ENCODE measurements at places on chromosomes 1 and 21.

GRCh38 chr1:225928186-225929175, 4.4 kb upstream of the PYCR2 start:
- DNase-seq = no peak

- DNase-seq = no peak
These were observed 22.5 kb downstream of the MAP3K7CL start for GRCh38 chr21:29152916-29153315.

GRCh38 chr1:43445606-43446387, 7.9 kb downstream of the HYI start:
- peak; percentile 13 for DNase-seq

DNA sequence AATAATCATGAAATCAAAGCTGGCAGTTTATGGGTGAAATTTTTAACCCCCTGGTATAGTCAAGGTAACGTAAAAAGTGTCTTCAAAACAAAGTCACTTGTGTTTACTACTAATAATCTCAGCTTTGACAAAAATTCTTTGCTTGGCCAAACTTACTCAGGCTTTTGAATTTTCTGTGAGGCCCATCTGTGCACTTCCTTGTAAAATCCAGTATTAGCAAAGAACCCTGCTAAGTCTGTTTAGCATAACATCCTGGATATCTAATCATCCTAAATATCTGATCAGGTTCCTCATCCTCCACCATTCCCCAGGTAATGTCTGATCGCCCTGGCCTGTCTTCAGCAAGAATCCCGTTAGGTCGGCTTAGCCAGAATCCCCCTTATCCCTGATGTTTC, 3.0 kb downstream of the LYST start:
- DNase-seq = no peak

GRCh38 chr1:7760245-7760644, 10.9 kb upstream of the VAMP3 start:
- no peak for DNase-seq

- no peak for DNase-seq
These were observed 6.6 kb downstream of the CMPK1 start for GRCh38 chr1:47340227-47340626.

DNA sequence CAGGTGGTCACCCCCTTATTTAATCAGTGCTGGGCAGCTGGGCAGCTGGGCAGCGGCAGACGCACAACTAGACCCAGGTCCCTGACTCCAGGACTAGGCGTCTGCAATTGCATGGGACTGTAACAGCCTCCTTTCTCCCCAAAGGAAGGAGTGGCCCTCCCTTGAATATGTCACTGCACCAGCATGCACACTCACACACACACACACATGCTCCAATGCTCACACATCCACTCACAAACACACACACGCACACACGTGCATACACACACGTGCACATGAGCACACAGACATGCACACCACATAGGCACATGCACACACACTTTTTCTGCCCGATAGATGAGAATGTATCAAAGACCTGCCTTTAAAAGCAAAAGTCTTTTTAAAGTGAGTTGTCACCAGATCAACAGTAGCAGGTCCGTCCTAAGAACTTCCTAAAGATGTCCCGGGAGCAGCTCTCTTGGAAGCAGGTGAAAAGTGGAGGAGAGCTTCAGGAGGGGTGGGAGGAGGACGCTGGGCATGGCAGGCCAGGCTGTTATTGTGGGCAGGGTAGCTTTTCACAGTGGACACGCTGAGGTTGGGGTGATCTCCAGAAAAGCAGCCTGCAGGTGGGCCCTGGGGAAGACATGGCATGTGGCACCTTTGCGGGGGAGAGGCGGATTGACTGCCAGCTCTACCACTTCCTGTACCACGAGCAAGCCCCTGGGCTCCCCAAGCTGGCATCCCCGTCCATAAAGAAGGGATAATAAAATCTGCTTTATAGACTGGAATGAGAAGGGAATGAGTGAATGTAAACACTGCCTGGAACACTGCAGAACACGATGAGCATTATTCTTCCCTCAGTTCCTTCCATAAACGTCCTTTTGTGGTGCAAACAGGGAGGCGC, 1.7 kb downstream of the PDE9A start:
- DNase-seq = peak; percentile 41

DNA sequence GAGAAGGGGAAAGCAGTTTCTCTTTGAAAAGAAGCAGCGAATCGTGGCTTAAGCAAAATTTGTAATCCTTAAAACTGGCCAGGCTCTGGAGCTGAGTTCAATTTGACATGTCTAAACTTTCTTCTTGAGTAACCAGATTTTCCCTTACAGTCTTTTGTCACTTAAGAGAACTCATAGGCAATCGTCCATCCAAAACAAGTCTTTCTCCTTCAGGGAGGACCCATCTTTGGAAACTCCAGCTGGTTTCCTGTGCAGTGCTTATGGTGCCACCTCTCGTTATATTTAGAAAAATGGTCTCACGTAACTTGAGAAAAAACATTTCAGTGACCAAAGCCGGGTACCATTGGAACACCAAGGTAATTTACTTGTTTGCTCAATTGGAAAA, 1.8 kb upstream of the PTTG1IP start:
- no peak for DNase-seq

GRCh38 chr21:29961291-29962027, 21.7 kb upstream of the GRIK1 start:
- no peak for DNase-seq

- DNase-seq = no peak
These were observed 305.5 kb upstream of the PRMT6 start for GRCh38 chr1:106751002-106751401.

GRCh38 chr1:53585565-53585964, 126.4 kb downstream of the DMRTB1 start:
- DNase-seq = no peak

DNA sequence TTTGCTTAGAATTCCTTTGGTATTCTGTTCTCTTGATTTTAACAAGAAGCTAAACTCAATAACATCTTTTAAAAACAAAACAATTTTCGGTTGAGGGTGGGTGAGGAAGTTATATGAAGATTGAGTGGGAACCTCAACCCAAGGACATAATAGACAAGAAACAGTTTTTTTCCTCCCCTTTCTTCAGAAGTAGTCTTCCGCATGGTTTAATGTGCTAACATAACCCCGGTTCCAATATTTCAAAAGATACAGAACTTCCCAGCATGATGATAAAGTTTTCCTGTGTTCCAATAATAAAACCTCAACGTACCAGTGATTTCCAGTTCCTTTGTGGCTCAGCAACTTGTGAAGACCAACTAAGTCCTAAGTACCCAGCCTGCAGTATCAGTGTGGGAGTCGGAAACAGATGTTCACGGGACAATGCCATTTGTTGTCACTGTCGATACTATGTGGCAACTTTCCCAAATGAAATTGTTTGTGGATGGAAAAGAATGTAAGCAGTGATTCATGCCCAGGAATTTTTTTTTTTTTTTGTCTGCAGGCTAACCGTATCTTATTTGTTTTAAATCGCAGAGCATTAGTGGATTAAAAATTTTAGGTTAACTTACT, 48.5 kb downstream of the NR5A2 start:
- DNase-seq = no peak

GRCh38 chr1:150106341-150106740, 38.8 kb downstream of the VPS45 start:
- no peak for DNase-seq

GRCh38 chr1:103191327-103191726, 83.0 kb upstream of the COL11A1 start:
- no peak for DNase-seq

GRCh38 chr1:121483961-121484424, 299.2 kb downstream of the SRGAP2C start:
- no peak for DNase-seq

DNA sequence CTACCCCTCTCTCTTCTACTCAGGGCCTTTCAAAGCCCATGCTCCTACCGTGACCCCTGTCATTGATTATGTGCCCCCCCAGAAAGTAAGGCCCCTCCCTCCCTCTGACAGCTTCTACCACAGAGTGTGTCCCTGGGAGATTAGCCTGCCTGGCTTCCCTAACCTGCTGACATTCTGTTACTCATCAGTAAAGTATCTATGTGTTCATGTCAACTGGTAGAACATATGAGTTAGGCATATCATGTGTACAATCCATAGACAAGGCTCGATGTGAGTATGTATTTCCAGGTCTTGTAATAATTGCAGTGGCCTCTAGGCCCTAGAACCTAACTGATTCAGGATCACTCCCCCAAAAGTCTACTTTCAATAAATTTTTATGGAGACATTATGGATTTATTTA, 120.0 kb downstream of the GIPC2 start:
- no peak for DNase-seq

GRCh38 chr1:62724430-62724829, 36.2 kb upstream of the DOCK7 start:
- DNase-seq = no peak

- DNase-seq = no peak
These were observed 165.4 kb upstream of the ADAMTS5 start for GRCh38 chr21:27132266-27132665.

- no peak for DNase-seq
These were observed 22.7 kb upstream of the SDE2 start for GRCh38 chr1:226021801-226022200.

GRCh38 chr1:152110860-152111514, 4.3 kb downstream of the TCHH start:
- DNase-seq = peak; percentile 57

- no peak for DNase-seq
These were observed 21.7 kb downstream of the SESN2 start for GRCh38 chr1:28280977-28281381.

DNA sequence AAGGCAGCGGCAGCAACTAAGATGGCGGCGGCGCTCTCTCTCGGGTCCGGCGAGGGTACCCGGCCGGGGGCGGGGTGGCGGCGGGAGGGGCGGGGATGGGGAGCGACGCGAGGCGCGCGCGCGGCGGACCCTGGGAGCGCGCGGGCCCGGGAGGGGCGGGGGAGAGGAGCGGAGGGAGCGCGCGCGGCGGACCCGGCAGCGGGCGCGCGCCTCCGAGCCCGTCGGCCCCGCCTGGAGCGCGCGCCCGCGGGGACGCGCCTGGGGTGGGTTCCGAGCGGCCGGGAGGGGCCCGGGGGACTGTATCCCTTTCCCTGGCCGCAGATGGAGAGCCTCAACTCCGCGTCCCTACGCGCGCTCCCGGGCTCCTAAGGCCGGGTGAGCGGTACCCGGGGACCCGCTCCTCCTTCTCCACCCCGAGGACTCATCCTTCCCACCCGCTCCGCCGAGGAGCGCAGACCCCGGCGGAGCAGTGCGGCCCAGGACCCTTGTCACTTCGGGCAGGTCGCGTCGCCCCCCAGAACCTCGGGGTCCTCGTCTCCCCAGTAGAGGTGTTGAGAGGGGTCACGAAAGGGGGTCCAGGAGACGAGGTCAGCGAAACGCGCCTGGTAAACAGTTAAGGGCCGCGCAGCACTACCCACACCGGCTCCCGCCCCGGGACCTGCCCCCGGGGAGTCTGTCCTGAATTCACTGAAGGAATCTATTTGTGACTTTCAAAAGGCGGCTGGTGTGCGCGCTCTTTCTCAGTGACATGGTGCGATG, at the start of gene CLSTN1:
TSS of gene CLSTN1 (minus strand) at position 23 of the 759 bp plus-strand sequence. CDS start 232 bp downstream, outside the sequence.
- peak; percentile 80 for DNase-seq

GRCh38 chr1:209160230-209160629, 423.3 kb upstream of the CAMK1G start:
- no peak for DNase-seq

DNA sequence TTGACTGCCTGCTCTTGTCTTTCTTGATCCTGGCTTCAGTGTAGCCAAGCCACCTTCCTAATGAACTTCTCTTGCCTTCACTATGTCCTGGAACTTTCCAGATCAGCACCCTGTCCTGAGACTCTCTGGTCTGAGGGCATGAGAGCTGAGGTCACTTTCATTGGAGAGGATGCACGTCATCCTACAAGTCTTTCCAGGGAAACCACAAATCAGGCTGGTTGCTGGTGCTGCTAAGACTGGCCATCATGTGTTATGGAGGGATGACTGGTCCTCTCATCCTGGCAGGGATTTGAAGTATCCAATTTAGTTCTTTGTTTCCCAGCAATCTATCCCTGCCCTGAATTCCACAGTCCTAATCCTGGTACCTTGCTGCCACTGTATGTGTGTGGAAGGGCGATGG, 228.6 kb downstream of the GPATCH2 start:
- DNase-seq = no peak

- DNase-seq = no peak
These were observed 5.5 kb downstream of the RIMKLA start for GRCh38 chr1:42386051-42386450.

- no peak for DNase-seq
These were observed 35.6 kb downstream of the PTPN14 start for GRCh38 chr1:214515544-214516433.

- DNase-seq = no peak
These were observed 18.7 kb downstream of the AK4 start for GRCh38 chr1:65166572-65167305.

GRCh38 chr1:89516055-89516454, 8.6 kb upstream of the LRRC8B start:
- no peak for DNase-seq

DNA sequence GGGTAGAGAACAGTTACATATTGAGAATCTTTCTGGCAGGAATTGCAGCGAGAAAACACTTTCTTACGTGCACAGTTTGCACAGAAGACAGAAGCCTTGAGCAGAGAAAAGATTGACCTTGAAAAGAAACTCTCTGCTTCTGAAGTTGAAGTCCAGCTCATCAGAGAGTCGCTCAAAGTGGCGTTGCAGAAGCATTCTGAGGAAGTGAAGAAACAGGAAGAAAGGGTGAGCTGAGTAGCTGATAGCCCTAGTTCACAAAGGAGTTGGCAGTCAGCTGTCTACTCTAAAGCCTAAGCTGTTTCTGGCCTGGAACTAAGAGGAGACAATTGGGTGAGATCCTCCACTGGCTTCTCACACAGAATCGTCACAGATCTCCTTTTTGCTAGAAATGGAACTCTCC, 20.3 kb upstream of the SH3BGRL3 start:
- no peak for DNase-seq
